Spinal cord (tissue), 10 donors: ENCODE measurements at places on chromosomes 12 and 14. TPM values are rescaled to one million over a fixed set of nuclear protein-coding genes. Genes with fewer than 3 reads are reported as not detected.

Gene MAX
- total RNA-seq = 55.2 TPM

Gene APOF
- total RNA-seq = not detected

Gene PPFIA2
- 24.5 TPM for total RNA-seq

Gene SLC8A3
- 39.9 TPM for total RNA-seq

Gene TMEM121
- 11.7 TPM for total RNA-seq

Gene MIP
- 0.30 TPM for total RNA-seq
